ENCODE measurements at places on chromosomes 16 and 17.

DNA sequence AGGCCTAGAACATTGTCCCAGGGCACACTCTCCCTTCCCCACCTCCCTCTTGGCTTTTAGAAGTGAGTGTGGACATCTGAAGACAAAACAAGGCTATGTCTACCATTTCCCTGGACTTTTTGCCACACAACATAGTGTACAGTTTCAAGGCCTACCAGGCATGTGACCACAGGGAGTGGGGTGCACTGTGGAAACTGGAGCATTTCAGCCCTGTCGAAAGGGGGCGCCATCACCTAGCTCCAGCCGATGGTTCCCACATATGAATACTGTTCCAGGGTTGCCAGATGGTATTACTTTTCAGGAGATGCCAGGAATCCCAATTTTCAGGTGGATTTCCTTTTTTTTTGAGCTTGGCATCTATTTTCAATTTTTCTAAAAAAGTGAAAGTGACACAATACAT lies 140.7 kb downstream of the KATNIP start:
- DNase-seq = peak; percentile 11

- peak; percentile 62 for DNase-seq
Observed at GRCh38 chr17:7173687-7174602, 5.2 kb downstream of the ASGR1 start.

DNA sequence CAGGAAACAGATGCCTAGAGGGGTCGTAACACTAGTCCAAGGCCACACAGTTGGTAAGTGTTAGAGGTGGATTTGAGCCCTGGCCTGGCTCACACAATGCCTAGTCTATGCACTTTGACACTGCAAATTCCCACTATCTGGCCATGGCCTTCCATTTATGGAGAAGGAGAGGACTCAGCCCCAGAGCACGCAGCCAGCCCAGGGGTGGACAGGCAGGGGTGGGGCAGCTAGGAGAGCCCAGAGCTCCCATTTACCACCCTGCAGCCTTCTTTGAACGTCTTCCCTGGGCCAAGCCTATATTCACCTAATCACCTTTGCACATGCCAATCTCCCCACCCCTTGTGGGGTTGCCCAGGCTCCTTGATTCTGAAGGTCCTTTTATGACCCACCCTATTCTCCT lies 81.2 kb downstream of the DYNLRB2 start:
- DNase-seq = no peak

- no peak for DNase-seq
Observed at GRCh38 chr17:36464765-36465088, 21.8 kb upstream of the ZNHIT3 start.

- DNase-seq = no peak
Observed at GRCh38 chr17:80379348-80379747, 35.6 kb upstream of the ENDOV start.

DNA sequence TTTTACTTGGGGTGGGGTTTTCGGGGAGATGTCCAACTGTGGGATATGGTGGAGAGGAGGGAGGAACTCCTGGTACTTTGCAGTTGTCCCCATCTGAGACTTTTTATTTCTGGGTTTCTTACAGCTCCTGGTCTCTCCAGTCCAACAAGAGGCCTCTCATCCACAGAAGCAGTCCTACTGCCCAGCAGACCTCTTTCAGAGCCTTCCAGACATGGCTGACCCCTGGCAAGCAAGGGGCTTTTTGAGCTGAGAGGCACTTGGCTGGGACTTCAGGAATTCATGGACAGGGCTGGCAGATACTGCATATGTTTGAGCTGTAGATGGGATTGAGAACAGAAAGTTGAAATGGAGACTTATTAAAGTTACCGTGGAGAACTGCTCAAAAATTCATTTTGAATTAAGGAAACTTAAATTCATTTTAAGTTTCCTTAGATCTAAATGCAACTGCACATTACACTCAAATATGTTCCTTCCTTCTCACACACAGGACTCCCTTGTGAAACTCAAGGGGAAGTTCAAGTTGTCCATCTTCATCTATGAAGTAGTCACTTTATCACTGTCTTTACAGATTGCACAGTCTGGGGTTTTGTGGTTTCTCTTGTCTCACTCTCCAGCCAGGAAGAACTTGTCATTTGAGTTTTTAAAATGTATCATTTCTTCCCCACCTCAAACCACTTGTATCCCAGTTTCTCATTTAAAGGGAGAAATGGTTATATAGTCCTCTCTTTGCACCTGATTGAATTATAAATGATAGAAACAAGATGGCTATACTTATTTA lies 1.1 kb downstream of the LASP1NB start:
- peak; percentile 36 for DNase-seq

All from activated T-cell treated with anti-CD3 and anti-CD28 coated beads, Interleukin-2, amount 50 U/mL, for 72 hours (primary cell).